COR-L47 (cell line): ENCODE measurements at places on chromosomes 6 and 20.
A peak's percentile ranks its signal among the peaks of the same experiment; 100 is the strongest.

DNA sequence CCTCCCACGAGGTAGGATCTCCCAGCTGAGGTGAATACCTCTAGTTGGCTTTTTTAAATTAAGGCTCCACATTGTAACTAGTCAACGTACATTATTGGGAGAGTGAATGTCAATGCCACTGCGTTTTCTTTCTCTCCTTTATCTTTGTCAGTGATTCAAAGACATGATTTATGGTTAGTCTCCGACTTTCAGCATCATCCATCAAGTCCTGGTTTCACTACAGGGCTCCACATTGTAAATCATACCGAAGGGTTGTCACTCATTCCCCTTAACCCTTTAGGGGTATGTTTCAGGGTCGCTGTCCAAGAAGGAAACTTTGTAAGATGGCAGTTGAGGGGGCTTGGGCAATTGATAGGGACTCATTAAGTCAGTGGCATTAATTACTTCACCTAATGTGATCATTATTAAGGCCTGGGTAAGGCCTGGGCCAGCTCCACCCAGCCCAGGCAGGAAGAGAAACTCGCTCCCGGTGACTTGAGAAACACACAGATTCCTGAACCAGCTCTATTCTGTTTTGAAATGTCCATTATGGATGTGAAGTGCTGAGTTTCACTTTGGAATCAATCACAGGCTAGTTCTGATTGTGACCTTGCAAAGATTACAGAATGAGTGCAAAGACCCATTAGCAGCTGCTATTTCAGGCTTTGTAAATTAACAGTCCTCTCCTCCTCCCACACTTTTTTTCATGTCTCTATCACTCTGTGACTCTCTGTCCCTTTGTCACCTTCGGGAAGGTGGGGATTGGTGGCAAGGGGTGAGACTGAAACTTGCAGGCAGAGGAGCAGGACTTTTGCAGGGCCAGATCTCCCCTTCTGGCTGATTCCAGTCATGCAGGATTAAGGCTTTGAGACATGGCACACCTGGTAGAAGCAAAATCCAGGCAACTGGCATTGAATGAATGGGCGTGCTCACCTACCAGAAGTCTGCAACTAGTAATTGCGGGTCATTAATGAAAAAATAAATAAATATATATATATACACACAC lies 222.4 kb downstream of the TSHZ2 start:
- no peak for DNase-seq

DNA sequence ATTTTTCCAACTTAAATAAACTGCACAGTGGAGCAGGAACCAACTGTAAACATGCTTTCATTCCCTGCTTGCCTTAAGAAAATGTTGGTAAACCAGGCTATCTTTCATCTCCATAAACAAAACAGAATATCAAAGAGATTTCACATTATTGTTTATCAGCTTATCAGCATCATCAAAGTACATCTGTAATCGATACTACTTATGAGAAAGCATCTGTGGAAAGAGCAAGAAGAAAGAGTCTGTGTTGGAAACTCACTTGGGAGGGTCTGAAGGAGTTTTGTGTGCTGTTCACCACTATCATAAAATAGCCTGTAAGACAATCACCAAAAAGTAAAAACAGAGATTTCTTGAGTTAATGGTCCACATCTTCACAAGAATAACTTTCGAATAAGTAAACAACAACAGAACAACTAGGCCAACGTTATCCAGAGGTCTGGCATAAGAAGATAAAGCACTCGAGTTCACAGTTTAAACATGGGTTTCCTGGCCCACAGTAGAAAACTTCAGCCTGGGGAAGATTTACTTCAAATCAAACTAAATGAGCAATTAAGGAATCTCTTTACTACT lies 47.9 kb downstream of the EPB41L2 start:
- DNase-seq = no peak

DNA sequence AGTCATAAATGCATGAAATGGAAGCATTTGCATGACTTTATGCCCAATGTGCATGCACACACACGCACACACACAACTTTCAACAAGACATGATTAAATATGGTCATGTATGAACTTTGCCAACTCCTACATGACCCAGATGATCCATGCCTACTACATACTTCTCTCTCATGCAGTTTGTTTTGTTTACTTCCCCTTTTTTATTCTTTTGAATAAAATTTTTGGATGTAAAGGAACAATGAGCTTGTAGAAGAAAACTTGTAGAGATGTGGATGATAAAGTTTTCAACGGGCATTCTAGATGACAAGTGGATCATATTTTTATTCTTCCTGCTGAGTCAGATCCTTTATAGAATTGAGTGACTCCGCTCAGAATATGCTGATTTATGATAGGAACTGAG lies 50.8 kb upstream of the AIG1 start:
- DNase-seq = no peak

DNA sequence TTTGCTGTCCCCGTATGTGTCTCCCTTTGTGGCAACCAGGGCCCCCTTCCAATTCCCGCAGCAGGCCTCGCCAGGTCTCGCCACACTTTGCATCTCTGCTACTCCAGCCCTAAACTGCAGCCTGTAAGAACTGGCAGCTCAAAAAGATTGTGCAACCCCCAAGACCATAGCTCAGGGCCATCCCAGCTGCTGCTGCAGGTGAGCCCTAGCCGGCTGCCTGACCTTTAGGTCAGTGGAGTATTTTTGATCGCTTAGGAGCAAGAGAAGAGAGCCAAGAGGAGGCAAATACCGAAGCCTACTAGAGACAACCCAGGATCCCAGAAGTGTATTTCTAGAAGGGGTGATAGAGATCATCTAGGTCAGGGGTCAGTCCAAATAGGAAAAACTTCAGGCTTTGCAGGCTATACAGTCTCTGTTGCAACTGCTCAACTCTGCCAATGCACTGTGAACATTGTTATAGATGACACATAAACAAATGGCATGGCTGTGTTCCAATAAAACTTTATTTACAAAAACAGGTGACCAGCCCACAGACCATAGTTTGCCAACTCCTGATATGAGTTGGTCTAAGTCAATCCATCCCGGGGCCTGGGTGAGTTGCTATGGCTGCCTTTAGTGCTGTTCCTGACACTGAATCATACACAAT lies 138.4 kb downstream of the EYA2 start:
- no peak for DNase-seq

DNA sequence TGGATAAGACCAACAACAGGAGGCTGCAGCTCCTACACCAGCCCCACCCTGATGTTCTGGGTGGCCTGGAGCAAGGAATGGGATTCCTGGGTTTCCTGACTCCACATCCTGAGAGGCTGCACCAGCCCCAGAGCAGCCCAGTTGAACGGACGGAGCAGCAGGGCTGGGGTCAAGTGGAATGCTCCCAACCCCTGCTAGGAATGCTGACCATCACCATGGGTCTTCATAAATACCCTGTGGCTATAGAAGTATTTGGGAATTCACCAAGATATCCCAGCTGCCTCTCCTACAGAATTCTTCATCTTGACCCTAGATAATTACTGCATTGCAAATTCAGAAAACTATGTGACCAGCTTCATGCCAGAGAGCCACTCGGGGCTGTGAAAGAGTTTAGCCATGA lies 180.3 kb downstream of the THBS2 start:
- DNase-seq = no peak

DNA sequence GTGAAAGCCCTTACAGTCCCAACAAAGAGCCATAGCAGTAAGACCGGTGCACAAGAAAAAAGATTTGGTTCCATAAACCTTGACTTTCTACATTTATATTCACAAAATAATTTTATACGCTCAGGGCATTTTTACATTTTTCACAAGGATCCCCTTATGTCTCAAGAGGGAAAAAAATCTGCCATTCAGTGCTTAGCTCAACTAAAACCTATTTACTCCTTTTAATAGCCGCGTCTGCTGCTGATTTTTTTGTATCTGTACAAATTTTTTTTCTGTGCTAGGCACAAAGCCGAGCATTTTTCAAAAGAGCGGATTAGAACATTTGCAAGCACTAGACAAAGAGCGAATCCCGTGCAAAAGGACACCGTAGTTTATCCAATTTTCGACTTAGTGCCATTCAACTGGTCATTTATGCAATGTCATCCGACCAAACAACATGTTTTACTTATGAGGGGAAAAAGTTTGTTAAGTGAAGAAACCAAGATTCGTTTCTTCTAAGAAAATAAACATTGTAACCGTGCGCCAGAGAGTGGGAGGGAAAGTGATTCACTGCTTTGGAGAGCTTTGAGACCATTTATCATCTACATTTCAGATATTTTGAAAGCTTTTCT lies 3.7 kb downstream of the TFAP2D start:
- no peak for DNase-seq

- peak; percentile 33 for DNase-seq
Observed at GRCh38 chr20:62141397-62142251, 1.6 kb downstream of the PSMA7 start.

DNA sequence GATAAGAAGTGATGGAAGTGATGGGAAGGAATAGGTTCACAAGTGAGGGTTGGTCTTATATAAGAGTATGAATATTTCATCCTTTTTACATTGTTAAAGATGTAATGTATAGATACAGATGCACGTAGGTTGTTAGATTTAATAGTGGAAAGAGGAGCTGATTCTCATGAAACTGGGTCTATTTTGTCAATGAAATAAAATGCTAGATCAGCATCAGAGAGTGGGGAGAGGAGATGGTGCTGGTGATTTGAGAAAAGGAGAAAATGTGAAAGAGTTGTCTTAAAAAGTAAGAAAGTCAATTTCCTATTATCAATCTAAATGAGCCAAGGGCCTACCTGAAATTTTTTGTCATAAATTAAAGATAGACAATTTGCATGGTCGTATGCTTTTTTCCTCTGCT lies 82.8 kb upstream of the FYN start:
- no peak for DNase-seq

DNA sequence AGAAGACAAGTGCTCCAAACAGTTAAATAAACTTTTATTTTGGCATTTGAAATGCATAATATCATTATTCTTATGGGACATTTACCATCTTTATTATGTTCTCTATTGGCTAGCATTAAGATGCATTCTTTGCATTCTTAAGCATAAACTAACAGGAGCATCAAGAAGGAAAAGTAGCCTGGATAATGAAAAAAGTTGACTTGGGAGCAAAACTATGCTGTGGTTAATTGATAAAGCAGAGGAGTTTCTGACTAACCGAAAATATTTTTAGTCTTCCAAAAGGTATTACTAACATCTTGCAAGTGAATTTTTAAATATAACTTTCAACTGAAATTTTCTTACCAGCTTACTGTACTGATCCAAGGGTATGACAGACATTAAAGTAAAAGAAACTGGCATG lies 140.3 kb downstream of the FLRT3 start:
- no peak for DNase-seq

- DNase-seq = no peak
Observed at GRCh38 chr20:59153832-59154231, 9.8 kb upstream of the ZNF831 start.

- DNase-seq = peak; percentile 45
Observed at GRCh38 chr20:37518606-37519507, 2.2 kb upstream of the NNAT start.

GRCh38 chr6:169416249-169416648 lies 162.6 kb upstream of the THBS2 start:
- DNase-seq = no peak

DNA sequence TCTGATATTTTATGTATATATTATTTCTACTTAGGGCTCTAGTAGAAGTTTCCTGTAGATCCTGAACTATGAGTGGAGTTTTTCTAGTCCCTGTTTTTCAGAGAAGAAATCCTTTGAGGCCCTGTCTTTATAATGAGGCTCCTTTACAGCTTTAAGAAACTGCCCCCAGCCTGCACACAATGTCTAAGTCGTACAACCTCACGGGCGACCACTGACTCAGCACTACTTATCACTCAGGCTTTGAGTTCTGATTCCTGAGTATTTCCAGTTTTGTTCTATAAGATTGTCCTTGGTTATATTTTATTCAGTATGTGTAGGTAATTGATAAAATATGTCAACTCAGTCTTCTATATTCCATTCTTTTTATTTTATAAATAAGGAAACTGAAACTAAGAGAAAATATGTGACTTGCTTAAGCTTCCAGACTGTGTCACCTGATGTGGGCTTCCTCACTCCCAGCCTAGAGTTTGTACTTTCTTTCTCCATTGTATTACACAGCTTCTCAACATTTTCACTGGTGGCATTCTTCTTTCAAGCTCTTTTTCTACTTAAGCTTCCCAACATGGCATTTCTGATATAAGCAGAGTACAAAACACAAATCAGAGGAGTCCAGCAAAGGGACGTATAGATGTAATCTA lies 167.0 kb downstream of the TBX18 start:
- no peak for DNase-seq

- no peak for DNase-seq
Observed at GRCh38 chr20:61753987-61754956, 311.4 kb downstream of the TAF4 start.

DNA sequence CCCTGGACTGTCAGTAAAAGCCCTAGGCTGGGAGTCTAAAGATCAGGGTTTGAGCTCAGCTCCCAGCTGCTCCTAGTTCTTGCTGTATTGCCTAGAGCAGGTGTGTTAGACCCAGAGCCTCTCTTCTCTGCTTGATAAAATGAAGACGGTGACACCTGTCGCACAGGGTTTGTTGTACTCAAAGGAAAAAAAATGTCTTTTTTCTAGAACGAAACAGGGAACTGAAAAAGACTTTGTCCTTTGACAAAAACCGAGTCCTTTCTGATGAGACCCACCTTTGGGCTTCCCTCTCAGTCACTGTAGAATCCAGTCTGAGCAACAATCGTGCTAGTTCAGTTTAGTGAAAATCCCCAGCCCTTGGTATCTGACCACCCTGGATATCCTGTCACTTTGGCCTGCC lies 102.1 kb upstream of the LAMP5 start:
- DNase-seq = no peak

GRCh38 chr6:100088009-100088408 lies 94.0 kb upstream of the MCHR2 start:
- DNase-seq = no peak

DNA sequence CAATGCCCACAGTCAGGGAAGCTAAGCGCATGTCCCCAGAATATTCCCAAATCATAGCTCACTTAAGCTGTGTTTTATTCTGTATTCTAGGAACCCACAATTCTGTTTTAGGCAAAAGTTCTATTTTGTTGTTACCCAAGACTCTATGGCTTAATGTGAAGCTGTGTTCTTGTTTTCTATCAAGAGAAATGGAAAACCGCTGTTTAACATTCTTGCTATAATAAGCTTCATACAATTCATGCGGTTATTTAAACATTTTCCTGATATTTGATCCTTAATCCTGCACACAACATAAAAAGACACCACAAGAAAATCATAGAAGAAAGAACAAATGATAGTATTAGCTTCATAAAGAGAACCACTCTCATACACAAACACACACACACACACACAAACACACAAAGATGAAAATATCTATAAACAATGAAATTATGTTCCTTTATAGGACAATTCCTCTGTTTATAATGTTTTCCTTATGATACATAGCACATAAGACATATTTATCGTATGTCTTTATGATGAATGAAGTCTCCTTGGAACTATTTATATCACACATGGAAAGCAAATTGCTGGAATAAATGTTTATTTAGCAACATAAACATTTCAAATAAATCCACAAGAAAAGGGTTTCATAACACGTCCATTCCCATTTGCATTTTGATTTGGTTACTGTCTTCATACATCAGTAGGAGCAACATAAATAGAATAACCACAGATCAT lies 16.4 kb upstream of the COL21A1 start:
- no peak for DNase-seq

- DNase-seq = no peak
Observed at GRCh38 chr6:144912474-144912873, 627.3 kb downstream of the UTRN start.

GRCh38 chr20:44092551-44093248 lies 94.3 kb downstream of the JPH2 start:
- DNase-seq = no peak

- no peak for DNase-seq
Observed at GRCh38 chr6:90793771-90794170, 206.9 kb upstream of the MAP3K7 start.
